CD8-positive, alpha-beta memory T cell (primary cell): ENCODE measurements at places on chromosomes 13 and 19. TPM values are rescaled to one million over a fixed set of nuclear protein-coding genes. Genes with fewer than 3 reads are reported as not detected.

The SLITRK1 gene
- not detected for total RNA-seq

The CEACAM4 gene
- total RNA-seq = not detected

The C2CD4C gene
- not detected for total RNA-seq

The CPB2 gene
- not detected for total RNA-seq

The SPACA4 gene
- total RNA-seq = not detected

The KLK4 gene
- not detected for total RNA-seq

The CGB5 gene
- total RNA-seq = not detected

The HIPK4 gene
- not detected for total RNA-seq

DNA sequence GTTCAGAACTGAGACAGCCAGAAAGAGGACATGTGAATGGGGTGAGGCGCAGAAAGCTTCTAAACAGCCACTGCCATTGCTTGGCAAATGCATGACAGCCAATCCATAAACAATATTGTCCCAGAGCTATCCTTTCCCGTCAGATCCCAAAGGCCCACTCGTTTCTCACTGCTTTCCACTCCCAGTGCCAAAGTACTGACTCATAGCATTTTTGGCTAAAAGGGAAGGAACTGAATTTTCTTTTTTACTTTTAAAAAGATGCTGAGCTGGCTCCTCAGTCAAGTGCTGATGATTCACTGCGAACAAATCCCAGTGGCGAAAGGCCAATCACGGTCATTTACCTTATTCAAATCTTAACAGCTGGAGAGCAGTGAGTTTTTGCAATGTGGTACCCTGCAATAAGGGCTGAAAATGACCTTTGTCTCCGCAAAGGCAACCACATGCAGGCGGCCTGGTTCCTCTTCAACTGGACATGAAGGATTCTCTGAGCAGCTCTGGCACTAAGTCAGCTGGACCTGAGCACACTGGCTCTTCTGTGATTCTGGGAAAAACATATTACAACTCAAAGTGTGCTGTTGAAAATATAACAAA is 151.7 kb downstream of the DCLK1 start:
- DNase-seq = no peak
- H3K27ac ChIP-seq = no peak overlapping the region
- no peaks in the 10 kb centered on the region for H3K4me1 ChIP-seq
- H3K4me3 ChIP-seq = no peak overlapping the region
- no peaks in the 10 kb centered on the region for H3K27me3 ChIP-seq

DNA sequence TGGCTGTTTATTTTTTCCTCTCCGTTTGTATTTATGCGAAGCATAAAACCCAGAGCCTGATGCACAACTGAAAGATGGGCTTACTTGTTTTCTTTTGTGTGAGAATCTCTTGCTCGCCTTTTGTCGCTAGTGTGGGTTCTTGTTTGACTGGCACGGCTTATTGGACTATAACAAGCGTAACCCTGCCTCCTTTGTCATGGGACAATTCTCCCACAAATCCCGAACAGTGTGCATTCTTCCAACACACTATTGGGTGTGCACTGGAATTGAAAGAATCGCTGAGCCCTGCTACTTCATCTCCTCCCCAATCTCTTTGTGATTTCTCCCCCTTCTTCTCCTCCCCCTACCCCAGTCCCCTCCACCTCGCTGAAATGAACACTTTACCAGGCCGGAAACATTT is 110.8 kb downstream of the ZIC5 start:
- no peak for DNase-seq
- no peaks in the 10 kb centered on the region for H3K36me3 ChIP-seq
- H3K4me3 ChIP-seq = no peak overlapping the region
- H3K4me1 ChIP-seq = peaks cover 16% of the 10 kb centered on the region
- no peak overlapping the region for H3K27ac ChIP-seq

GRCh38 chr19:52993342-52994178 is 20.2 kb upstream of the ERVV-1 start:
- DNase-seq = peak; percentile 80
- H3K4me1 ChIP-seq = no peaks in the 10 kb centered on the region
- peak overlapping the region; percentile 20 for H3K27ac ChIP-seq
- peak overlapping the region; percentile 60 for H3K4me3 ChIP-seq
- H3K27me3 ChIP-seq = no peaks in the 10 kb centered on the region
- no peaks in the 10 kb centered on the region for H3K36me3 ChIP-seq

DNA sequence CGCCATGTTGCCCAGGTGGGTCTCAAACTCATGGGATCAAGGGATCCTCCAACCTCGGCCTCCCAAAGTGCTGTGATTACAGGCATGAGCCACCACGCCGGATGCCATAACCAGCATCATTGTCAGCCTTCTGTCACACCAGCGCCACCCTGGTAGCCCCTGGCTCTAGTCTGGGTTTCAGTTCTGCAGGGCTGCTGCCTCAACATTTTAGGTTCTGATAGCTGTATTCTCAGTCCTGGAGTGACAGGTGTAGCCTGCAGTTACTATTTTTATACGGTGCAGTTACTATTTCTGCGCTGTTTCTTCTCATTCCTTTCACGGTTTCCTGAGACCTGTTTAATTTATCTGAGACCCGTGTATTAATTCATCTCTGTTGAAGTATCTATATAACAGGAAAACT is 57.1 kb downstream of the TRPM4 start:
- no peaks in the 10 kb centered on the region for H3K36me3 ChIP-seq
- H3K27ac ChIP-seq = no peak overlapping the region
- no peak for DNase-seq
- H3K4me1 ChIP-seq = no peaks in the 10 kb centered on the region
- H3K27me3 ChIP-seq = no peaks in the 10 kb centered on the region
- H3K4me3 ChIP-seq = no peak overlapping the region

GRCh38 chr19:47230921-47231214 is at the start of gene BBC3:
Gene BBC3, minus strand, starts transcription at chr19:47231199. Its CDS starts 2,768 bp downstream, at chr19:47228431.
- H3K4me3 ChIP-seq = peak within 1 kb of the TSS; percentile 80
- H3K27ac ChIP-seq = peak within 1 kb of the TSS; percentile 84
- no peaks in the 10 kb centered on the region for H3K36me3 ChIP-seq
- no peaks in the 10 kb centered on the region for H3K27me3 ChIP-seq

DNA sequence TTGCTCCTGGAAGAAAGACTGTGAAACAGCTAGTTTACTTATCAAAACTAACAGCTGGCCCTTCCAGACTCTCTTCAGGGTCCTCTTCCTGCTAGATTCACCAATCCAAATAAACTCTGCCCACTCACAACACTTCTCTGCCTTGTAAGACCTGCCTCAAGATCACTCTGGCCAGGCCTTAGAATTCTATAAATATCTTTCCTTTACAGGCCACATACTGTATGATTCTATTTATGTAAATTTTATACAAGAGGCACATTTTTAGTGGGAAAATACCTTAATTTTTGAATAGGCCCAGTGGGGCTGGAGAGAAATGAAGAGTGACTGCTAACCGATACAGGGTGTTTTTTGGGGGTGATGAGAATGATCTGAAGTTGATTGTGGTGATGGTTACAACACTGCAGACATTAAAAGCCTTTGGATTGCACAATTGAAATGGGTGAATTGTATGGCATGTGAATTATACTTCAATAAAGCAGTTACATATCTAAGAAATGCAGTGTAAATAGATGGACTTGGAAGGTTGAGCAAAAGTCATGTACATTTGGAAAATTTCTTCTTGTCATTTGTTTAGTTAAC is 141.8 kb downstream of the GPC5 start:
- H3K27ac ChIP-seq = peak overlapping the region; percentile 38
- H3K4me3 ChIP-seq = no peak overlapping the region
- H3K27me3 ChIP-seq = no peaks in the 10 kb centered on the region
- no peak for DNase-seq

- no peak overlapping the region for H3K27ac ChIP-seq
- DNase-seq = no peak
- no peak overlapping the region for H3K4me3 ChIP-seq
- peaks cover 25% of the 10 kb centered on the region for H3K4me1 ChIP-seq
- H3K36me3 ChIP-seq = no peaks in the 10 kb centered on the region
Observed at GRCh38 chr19:9823816-9824215, 3.9 kb upstream of the UBL5 start.

DNA sequence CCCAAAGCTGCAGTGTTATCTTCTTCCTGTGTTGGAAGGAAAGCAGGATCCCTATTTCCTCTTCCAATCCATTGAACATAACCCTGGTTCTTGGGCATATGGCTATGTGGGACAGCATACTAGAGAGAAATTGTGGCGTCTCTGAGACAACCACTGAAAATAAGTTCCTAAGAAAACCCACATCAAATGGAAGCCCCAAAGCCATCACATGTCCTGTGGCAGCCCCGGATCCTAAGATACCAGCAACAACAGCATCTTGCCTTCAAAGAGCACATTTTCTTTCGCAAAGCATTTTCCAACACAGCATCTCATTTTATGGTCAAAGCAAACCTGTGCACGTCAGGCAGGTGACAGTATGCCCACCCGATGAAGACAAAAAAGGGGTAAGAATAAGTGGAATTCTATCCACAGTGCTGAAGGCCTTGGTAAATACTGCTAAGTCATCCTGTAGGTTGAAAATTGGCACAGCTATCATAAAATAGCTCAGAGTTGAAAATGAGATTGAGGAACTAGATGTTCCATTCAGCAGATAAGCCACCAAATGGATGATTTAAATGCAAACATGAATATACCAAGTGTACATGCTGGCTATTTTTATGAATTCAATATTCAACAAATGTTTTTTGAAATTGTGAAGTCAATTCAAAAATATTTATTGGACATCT is 232.2 kb downstream of the DLEU7 start:
- peak; percentile 46 for DNase-seq
- H3K36me3 ChIP-seq = no peaks in the 10 kb centered on the region
- H3K4me1 ChIP-seq = peaks cover 9% of the 10 kb centered on the region
- no peaks in the 10 kb centered on the region for H3K27me3 ChIP-seq
- no peak overlapping the region for H3K27ac ChIP-seq
- no peak overlapping the region for H3K4me3 ChIP-seq

GRCh38 chr13:39461685-39462266 is 141.2 kb downstream of the LHFPL6 start:
- DNase-seq = no peak
- no peaks in the 10 kb centered on the region for H3K4me1 ChIP-seq
- H3K4me3 ChIP-seq = no peak overlapping the region
- H3K27me3 ChIP-seq = no peaks in the 10 kb centered on the region
- H3K36me3 ChIP-seq = no peaks in the 10 kb centered on the region
- H3K27ac ChIP-seq = no peak overlapping the region

GRCh38 chr13:104389691-104390090 is 1323.5 kb upstream of the SLC10A2 start:
- H3K4me3 ChIP-seq = no peak overlapping the region
- no peak for DNase-seq
- no peaks in the 10 kb centered on the region for H3K27me3 ChIP-seq
- H3K4me1 ChIP-seq = no peaks in the 10 kb centered on the region
- H3K27ac ChIP-seq = no peak overlapping the region

GRCh38 chr19:1066748-1067340 is at the start of gene ARHGAP45:
Gene ARHGAP45, plus strand, starts transcription at chr19:1067167. Its CDS starts 239 bp downstream, at chr19:1067406.
- peaks cover 8% of the 10 kb centered on the region for H3K36me3 ChIP-seq
- peaks cover 49% of the 10 kb centered on the region for H3K4me1 ChIP-seq
- DNase-seq = peak; percentile 82
- no peaks in the 10 kb centered on the region for H3K27me3 ChIP-seq
- H3K4me3 ChIP-seq = peak within 1 kb of the TSS; percentile 81

- no peak overlapping the region for H3K27ac ChIP-seq
- DNase-seq = no peak
- H3K4me3 ChIP-seq = no peak overlapping the region
- H3K36me3 ChIP-seq = no peaks in the 10 kb centered on the region
- no peaks in the 10 kb centered on the region for H3K27me3 ChIP-seq
- H3K4me1 ChIP-seq = peaks cover 12% of the 10 kb centered on the region
Observed at GRCh38 chr13:40176242-40176641, 490.2 kb downstream of the FOXO1 start.

GRCh38 chr19:17234911-17235299 is 8.9 kb downstream of the OCEL1 start:
- H3K36me3 ChIP-seq = no peaks in the 10 kb centered on the region
- H3K4me3 ChIP-seq = peak overlapping the region; percentile 78
- peak overlapping the region; percentile 64 for H3K27ac ChIP-seq

GRCh38 chr13:110912651-110913051 is 2.2 kb downstream of the ANKRD10 start:
- peaks cover 42% of the 10 kb centered on the region for H3K4me1 ChIP-seq
- H3K27me3 ChIP-seq = no peaks in the 10 kb centered on the region
- H3K36me3 ChIP-seq = peaks cover 17% of the 10 kb centered on the region
- DNase-seq = no peak
- H3K27ac ChIP-seq = peak overlapping the region; percentile 18
- H3K4me3 ChIP-seq = no peak overlapping the region

DNA sequence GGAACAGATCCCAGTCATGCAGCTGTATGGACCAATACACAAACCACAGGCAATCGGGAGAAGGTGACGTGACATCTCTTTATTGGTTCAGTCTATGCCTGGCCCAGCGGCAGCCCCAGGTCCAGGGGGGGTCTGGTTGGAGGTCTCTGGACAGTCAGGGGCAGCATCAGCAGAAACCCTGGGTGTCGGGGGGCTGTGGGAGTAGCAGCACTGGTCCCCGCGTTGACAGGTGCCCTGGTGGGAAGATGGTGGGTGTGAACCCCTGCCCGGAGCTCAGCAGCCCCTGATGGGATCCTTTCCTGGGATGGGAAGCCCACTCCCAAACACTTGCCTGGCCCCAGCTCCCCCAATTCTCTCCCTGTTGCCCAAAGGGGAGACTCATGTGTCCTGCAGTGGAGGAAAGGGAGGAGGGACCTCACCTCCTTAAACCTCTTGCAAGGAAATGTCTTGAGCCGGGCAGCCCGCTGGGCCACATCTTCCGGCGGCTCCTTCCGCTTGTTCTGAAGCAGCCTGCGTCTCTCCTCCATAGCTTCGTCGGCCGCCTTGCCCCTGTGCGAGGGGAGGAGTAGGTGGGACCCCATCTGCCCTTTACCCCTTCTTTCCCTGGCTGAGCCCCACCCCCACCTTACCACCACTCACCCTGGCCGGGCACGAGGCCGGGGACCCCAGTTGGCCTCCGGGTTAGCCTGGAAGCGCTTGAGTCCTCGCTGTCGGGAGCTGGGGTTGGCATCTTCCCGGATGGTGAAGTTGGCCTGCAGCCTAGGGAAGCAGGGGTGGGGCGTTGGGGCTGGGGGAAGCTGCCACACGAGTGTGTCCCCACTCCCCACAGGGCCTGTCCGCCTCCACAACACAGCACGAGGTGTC is 2.4 kb upstream of the LYL1 start:
- peak overlapping the region; percentile 88 for H3K27ac ChIP-seq
- H3K4me1 ChIP-seq = peaks cover 47% of the 10 kb centered on the region
- no peak for DNase-seq
- H3K27me3 ChIP-seq = no peaks in the 10 kb centered on the region

DNA sequence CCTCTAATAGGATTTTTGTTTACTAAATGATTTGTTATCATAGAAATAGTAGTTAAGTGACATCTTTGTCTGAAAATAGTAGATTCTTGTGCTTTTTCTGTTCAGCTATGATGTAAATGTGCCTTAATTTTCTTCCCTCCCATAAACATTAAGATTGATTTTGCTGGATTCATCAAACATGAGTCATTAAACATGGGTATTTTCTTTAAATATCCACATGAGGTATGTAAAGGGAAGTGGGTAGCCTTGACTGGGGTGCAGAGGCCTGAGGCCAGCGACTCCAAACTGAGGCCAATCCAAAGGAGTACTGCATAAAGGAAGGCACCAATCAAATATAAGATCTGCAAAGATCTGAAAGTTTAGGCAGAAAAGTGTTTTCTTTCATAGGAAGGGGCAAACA is 3.7 kb downstream of the ZNF136 start:
- DNase-seq = no peak
- no peaks in the 10 kb centered on the region for H3K27me3 ChIP-seq
- no peak overlapping the region for H3K27ac ChIP-seq
- peaks cover 24% of the 10 kb centered on the region for H3K4me1 ChIP-seq

GRCh38 chr13:36211567-36211966 is 2.8 kb downstream of the SOHLH2 start:
- H3K4me1 ChIP-seq = no peaks in the 10 kb centered on the region
- no peaks in the 10 kb centered on the region for H3K27me3 ChIP-seq
- H3K36me3 ChIP-seq = no peaks in the 10 kb centered on the region
- no peak overlapping the region for H3K27ac ChIP-seq

GRCh38 chr13:44313674-44314073 is 60.0 kb upstream of the SERP2 start:
- H3K36me3 ChIP-seq = no peaks in the 10 kb centered on the region
- no peaks in the 10 kb centered on the region for H3K4me1 ChIP-seq
- H3K4me3 ChIP-seq = no peak overlapping the region
- H3K27me3 ChIP-seq = no peaks in the 10 kb centered on the region
